ENCODE measurements at places on chromosomes 4 and X.

DNA sequence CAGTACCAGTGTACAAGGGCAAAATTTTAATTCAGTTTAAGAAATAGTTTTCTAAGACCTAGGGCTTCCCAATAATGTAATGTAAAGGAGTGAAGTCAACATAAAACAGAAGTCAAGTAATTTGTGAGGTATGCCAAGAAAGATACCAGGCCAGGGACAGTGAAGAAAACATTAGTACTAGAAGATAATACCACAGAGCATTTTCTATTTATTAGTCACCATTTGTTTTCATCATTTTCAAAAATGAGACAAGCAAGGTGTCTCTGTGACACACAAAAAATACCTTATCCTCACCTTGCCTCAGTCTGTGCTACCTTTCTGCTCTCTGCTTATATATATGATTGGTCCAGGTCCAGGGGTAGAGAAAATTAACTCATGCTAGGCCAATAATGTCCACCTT lies 46.8 kb downstream of the VEGFC start:
- no peak overlapping the region for H3K27ac ChIP-seq
- H3K4me1 ChIP-seq: no peaks in the 10 kb centered on the region
- DNase-seq: no peak
- no peaks in the 10 kb centered on the region for H3K36me3 ChIP-seq
- H3K27me3 ChIP-seq: no peaks in the 10 kb centered on the region
- H3K4me3 ChIP-seq: no peak overlapping the region

GRCh38 chrX:19535476-19535875 lies 20.2 kb upstream of the MAP3K15 start:
- no peaks in the 10 kb centered on the region for H3K4me1 ChIP-seq
- H3K27ac ChIP-seq: no peak overlapping the region
- no peaks in the 10 kb centered on the region for H3K27me3 ChIP-seq
- peaks cover 22% of the 10 kb centered on the region for H3K36me3 ChIP-seq
- DNase-seq: no peak

- no peak overlapping the region for H3K27ac ChIP-seq
- no peak for DNase-seq
- no peaks in the 10 kb centered on the region for H3K27me3 ChIP-seq
- peaks cover 12% of the 10 kb centered on the region for H3K36me3 ChIP-seq
- peaks cover 9% of the 10 kb centered on the region for H3K4me1 ChIP-seq
Observed at GRCh38 chrX:54178100-54178940, 4.7 kb downstream of the FAM120C start.

DNA sequence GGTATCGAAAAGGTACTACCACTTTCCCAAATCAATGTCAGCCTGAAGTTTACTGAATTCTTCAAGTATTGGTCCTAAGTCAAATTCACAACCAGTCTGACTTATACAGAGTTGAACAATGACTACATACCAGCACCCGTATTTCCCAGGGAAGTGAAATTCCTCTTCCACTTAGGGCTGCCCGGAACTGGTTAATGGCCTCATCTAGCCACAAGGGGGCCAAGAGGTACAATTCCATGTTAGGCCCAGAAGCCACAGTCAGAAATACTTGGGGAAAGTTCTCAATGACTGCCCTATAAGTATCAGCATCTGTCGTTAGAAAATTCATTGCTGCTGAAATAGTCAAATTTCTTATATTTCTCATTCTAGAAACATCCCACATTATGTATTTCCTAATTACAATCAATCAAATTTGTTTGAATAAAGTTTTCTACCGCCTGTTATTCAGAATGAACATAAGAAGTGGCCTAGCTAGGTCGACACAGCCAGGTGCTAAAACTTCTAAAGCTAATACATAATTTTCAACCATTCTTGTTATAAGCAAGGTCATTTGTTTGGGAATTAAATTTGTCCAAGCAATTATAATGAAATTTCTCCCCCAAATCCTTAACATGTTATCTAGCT lies 5.6 kb upstream of the PCDH7 start:
- H3K27me3 ChIP-seq: peaks cover 25% of the 10 kb centered on the region
- H3K4me3 ChIP-seq: no peak overlapping the region
- peaks cover 20% of the 10 kb centered on the region for H3K4me1 ChIP-seq
- no peak for DNase-seq

DNA sequence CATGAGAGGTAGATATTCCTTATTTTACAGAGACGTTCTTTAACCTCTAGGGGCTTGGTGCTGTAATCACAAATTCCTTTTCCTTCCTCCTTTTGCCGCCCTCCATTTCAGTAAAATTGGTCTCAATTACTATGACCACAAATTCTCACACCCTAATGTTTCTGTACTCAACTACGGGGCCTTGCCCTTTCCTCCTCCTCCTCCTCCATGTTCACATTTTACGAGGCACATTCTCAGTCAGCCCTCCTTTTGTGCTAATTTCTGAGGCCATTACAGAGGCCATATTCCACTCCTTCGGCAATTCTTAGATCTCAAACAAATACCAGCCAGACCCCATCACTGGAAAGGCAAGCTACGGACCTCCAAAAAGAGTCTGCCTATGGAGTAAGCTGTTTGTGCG lies 92.1 kb downstream of the SH3KBP1 start:
- H3K36me3 ChIP-seq: peaks cover 8% of the 10 kb centered on the region
- H3K27ac ChIP-seq: peak overlapping the region; percentile 58
- DNase-seq: no peak
- H3K4me1 ChIP-seq: peaks cover 35% of the 10 kb centered on the region

GRCh38 chrX:56947699-56948098 lies 47.6 kb downstream of the SPIN3 start:
- no peaks in the 10 kb centered on the region for H3K27me3 ChIP-seq
- H3K4me3 ChIP-seq: no peak overlapping the region
- no peaks in the 10 kb centered on the region for H3K36me3 ChIP-seq
- no peak overlapping the region for H3K27ac ChIP-seq
- DNase-seq: no peak

GRCh38 chr4:129428454-129428853 lies 332.5 kb downstream of the C4orf33 start:
- no peaks in the 10 kb centered on the region for H3K4me1 ChIP-seq
- no peaks in the 10 kb centered on the region for H3K27me3 ChIP-seq
- no peak overlapping the region for H3K27ac ChIP-seq
- no peak for DNase-seq

DNA sequence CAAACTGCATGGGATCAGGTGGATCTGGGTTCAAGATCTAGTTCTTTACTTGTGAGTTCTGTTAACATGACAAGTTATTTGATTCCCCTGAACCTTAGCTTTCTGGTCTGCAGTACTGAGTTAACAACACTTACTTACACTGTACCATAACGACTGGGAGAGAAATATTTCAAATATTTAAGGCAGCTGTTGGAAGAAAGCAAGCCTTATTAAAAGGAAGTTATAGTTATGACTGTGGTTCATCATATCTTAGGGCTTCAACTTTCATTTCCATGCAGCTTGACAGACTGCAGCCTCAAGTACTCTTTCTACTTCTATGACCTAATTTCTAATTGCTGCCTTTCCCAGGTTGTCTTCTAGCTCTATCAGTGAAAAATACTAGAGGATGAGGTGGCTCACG lies 40.0 kb upstream of the PDGFRA start:
- H3K4me3 ChIP-seq: no peak overlapping the region

- H3K4me1 ChIP-seq: peaks cover 8% of the 10 kb centered on the region
- DNase-seq: no peak
Observed at GRCh38 chr4:38366456-38366855, 297.5 kb upstream of the KLF3 start.

DNA sequence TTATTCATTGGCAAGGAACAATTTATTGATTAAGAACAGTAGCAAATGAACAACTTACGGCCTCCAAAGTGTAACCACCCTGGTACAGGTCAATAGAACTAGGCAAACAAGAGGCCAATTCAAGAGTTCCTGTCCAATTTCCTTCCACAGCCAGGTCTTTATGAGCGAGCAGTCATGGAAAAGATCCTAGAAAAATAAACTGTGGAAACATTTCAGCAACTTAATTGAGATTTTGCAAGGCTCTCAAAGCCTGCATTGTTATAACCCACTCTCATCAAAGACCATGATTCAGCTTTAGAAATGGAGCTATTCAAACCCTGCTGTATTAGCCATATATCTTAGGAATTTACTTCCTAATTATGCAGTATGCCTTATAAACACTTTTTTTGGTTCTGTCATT lies 43.6 kb downstream of the UNC5C start:
- H3K4me1 ChIP-seq: no peaks in the 10 kb centered on the region
- H3K27me3 ChIP-seq: no peaks in the 10 kb centered on the region
- no peak overlapping the region for H3K27ac ChIP-seq
- no peak for DNase-seq
- H3K36me3 ChIP-seq: no peaks in the 10 kb centered on the region

DNA sequence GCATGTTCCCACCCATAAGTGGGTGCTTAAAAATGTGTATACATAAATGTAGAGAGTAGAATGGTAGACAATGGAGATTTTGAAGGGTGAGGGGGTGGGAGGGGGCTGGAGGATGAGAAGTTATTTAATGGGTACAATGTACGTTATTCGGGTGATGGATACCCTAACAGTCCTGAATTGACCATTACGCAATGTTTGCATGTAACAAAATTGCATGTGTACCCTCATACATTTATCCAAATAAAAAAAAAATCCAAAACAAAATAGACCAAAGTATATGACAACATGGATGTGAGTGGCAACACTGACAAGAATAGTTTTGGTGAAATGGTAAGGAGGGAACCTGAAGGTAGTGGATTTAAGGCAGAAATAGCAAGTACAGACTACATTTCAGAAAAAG lies 63.7 kb downstream of the LARP7 start:
- H3K4me1 ChIP-seq: peaks cover 8% of the 10 kb centered on the region
- no peaks in the 10 kb centered on the region for H3K36me3 ChIP-seq
- H3K27me3 ChIP-seq: peaks cover 16% of the 10 kb centered on the region
